ENCODE measurements at places on chromosomes 11 and 22.

DNA sequence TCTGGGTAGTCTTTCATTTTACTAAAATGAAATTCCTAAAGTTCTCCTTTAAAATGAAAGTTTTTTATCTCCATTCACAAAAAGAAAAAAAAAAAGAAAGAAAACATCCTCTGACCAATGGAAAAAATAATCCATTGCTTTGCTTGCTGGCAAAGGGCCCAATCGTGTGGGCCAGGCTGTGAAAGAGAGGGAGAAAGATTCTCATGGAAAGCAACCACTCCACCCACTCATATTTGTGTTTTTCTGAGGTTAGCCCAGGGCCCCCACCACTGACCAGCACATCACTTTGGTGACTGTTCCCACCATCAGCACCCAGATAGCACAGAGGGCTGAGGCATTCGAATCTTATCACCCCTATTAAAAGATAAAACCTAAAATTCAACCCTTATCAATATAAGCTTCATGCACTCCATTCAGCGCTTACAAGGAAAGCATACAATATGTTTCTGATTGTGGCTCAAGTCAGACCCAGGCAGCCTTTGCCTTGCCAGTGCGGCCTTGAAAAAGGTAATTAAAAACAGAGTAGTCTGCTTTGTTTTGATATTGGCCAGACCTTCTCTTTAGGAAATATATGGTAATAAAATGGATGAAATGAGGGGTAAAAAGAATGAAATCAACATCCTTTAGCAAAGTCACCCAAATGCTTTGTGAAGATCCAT, 192.8 kb downstream of the ETS1 start:
- no peaks in the 10 kb centered on the region for H3K36me3 ChIP-seq
- H3K27me3 ChIP-seq: no peaks in the 10 kb centered on the region
- no peaks in the 10 kb centered on the region for H3K4me1 ChIP-seq

DNA sequence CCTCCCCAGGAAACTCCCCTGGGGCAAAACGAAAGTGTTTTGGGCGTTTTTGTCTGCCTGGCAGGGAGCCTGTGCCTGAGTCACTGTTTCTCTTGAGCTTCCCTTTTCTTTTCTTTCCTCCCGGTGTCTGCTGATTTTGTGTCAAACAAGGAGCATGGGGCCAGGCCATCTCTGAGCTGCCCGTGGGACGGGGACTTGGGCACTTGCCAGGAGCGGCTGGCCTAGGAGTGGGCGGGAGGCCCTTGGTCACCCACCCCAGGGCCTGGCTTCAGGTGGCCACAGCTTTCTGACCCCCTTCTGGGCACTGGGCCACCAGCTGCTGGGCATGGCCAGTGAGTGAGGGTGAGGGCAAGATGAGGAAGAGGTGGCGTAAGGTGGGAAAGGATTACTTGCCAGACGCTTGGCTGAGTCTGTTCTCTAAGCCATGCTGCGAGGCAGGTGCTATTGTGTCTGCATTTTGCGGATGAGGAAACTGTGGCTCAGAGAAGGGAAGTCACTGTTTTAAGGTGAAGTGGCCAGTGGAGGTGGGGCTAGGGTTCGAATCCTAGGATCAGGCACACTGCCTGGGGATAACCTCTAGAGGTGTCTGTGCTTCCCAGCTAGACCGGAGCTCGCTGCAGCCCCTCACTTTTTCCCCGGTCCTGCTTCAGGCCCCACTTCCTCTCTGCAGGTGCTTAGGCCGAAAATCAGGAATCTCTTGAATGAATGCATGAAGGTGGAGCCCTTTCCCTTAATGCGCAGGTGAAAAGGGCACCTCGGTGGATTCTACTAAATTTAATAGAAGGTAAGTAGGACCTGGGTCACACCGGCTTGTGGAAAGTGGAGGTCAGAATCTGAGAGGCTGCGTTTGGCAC, 7.8 kb upstream of the NFAM1 start:
- no peak overlapping the region for H3K4me3 ChIP-seq
- H3K27ac ChIP-seq: no peak overlapping the region
- H3K4me1 ChIP-seq: peaks cover 11% of the 10 kb centered on the region
- peak; percentile 35 for DNase-seq

- H3K4me1 ChIP-seq: no peaks in the 10 kb centered on the region
- no peak overlapping the region for H3K4me3 ChIP-seq
- no peak overlapping the region for H3K27ac ChIP-seq
- H3K36me3 ChIP-seq: no peaks in the 10 kb centered on the region
Measured at GRCh38 chr11:44886790-44887140, 63.9 kb downstream of the TP53I11 start.

DNA sequence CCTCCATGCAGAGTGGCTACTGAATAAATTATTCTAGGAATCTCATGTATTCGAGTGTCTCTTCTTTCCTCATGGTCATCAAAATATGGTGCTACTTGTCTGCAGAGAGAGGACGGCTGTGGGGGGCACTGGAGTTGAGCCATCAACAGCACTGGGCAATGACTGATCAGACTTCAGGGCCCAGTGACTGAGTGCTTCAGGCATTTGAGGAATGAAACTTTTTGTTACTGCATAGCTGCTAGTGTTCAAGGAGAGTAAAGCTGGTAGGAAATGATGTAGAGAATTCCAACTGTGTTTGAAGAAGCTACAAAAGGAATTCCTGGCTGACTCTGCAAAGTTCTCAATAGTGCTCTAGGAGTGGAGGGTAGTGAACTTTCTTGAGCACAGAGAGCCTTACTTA, 277.7 kb downstream of the CADM1 start:
- H3K27me3 ChIP-seq: no peaks in the 10 kb centered on the region
- H3K4me3 ChIP-seq: no peak overlapping the region
- no peak overlapping the region for H3K27ac ChIP-seq
- peak; percentile 96 for DNase-seq

GRCh38 chr11:95358511-95359340, 127.7 kb upstream of the SESN3 start:
- no peaks in the 10 kb centered on the region for H3K36me3 ChIP-seq
- no peak overlapping the region for H3K27ac ChIP-seq
- no peak for DNase-seq
- no peaks in the 10 kb centered on the region for H3K4me1 ChIP-seq

DNA sequence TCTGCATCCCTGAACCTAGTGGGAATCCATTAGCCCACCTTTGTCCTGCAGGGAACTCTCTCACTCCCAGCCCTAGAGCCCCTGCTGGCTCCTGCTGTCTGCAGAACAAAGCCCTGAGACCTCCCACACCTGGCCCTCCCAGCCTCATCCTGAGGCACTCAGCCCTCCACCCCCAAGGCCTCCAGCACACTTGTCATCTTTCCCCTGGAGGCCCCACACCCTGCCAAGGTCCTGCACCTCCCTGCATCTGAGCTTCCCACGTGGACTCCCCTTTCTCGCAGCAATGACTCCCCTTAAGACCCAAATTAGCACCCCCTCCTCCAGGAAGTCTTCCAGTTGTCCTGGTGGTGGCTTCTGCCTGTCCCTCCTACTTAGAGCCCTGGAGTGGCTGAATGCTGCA, 42.3 kb upstream of the LINC01488 start:
- peaks cover 18% of the 10 kb centered on the region for H3K4me1 ChIP-seq
- no peaks in the 10 kb centered on the region for H3K27me3 ChIP-seq
- H3K36me3 ChIP-seq: no peaks in the 10 kb centered on the region
- no peak overlapping the region for H3K27ac ChIP-seq
- H3K4me3 ChIP-seq: no peak overlapping the region

DNA sequence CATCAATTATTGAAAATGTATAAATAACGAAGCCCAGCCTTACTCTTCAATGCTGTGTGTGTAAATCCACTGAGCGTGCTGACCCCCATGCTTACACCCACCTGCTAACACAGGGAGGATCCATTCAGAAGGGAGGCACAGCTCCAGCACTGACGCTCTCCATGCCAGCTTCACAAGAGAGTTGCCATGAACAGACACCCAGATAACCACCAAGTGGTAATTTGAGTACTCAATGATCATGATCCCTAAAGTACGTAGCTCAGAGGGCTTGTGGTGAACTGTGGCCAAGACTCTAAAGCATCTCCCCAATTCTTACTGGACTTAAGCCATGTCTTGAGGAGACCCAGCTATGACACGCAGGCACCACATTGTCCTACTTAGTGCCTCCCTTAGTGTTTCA, 98.7 kb downstream of the IGLL1 start:
- H3K27ac ChIP-seq: no peak overlapping the region
- no peaks in the 10 kb centered on the region for H3K36me3 ChIP-seq
- no peak for DNase-seq
- H3K27me3 ChIP-seq: no peaks in the 10 kb centered on the region

- no peak overlapping the region for H3K4me3 ChIP-seq
- no peaks in the 10 kb centered on the region for H3K36me3 ChIP-seq
- H3K4me1 ChIP-seq: no peaks in the 10 kb centered on the region
- peaks cover 4% of the 10 kb centered on the region for H3K27me3 ChIP-seq
Measured at GRCh38 chr22:37400719-37401118, 26.6 kb downstream of the ELFN2 start.

GRCh38 chr11:63549411-63549810, 12.8 kb downstream of the PLAAT4 start:
- H3K4me3 ChIP-seq: no peak overlapping the region
- H3K27me3 ChIP-seq: no peaks in the 10 kb centered on the region
- H3K36me3 ChIP-seq: no peaks in the 10 kb centered on the region
- no peak for DNase-seq

DNA sequence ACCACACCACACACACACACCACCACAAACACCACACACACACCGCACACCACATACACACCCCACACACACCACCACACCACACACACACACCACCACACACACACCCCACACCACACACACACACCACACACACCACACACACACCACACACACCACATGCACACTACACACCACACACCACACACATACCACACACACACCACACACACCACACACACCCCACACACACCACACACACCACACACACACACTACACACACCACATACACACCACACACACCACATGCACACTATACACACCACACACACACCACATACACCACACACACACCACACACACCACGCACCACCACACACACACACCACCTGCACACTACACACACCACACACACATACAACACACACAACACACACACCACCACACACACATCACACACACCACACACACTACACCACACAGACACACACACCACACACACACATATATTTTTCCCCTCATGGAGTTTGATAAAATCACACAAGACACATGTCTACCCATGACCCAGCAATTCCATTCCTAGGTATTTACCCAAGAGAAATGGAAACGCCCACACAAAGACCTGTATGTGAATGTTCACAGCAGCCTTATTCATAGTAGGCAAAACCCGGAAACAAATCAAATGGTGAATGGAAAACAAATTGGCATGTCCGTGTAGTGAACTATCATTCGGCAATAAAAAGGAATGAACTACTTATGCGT, 14.3 kb downstream of the CD5 start:
- H3K4me1 ChIP-seq: no peaks in the 10 kb centered on the region
- H3K36me3 ChIP-seq: no peaks in the 10 kb centered on the region
- no peak overlapping the region for H3K27ac ChIP-seq
- no peak for DNase-seq

DNA sequence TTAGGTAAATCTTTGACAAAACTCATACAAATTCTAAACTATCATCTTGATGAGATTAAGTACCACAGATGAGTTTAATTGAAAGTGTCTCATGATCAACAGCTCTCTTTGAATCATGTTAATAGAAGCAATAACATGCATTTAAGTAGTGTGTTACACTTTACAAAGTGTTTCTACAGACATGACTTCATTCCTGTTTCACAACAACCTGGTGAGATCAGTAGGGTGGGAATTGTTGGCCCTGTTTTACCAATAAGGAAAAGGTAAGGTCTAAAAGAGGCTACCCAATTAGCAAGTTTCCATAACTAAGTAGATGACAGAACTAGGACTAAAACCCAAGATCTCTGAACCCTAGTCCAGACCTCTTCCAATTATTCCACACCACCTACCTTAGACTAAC, 12.7 kb upstream of the PRSS23 start:
- no peaks in the 10 kb centered on the region for H3K27me3 ChIP-seq
- H3K4me3 ChIP-seq: no peak overlapping the region
- no peaks in the 10 kb centered on the region for H3K4me1 ChIP-seq
- no peak overlapping the region for H3K27ac ChIP-seq
- no peak for DNase-seq

GRCh38 chr11:118953265-118953664, 2.8 kb upstream of the UPK2 start:
- no peaks in the 10 kb centered on the region for H3K36me3 ChIP-seq
- H3K27ac ChIP-seq: no peak overlapping the region
- no peaks in the 10 kb centered on the region for H3K4me1 ChIP-seq
- DNase-seq: peak; percentile 45

- peak overlapping the region; percentile 64 for H3K27ac ChIP-seq
- DNase-seq: peak; percentile 39
- H3K36me3 ChIP-seq: no peaks in the 10 kb centered on the region
Measured at GRCh38 chr22:28773461-28773867, 969 bp downstream of the CCDC117 start.

DNA sequence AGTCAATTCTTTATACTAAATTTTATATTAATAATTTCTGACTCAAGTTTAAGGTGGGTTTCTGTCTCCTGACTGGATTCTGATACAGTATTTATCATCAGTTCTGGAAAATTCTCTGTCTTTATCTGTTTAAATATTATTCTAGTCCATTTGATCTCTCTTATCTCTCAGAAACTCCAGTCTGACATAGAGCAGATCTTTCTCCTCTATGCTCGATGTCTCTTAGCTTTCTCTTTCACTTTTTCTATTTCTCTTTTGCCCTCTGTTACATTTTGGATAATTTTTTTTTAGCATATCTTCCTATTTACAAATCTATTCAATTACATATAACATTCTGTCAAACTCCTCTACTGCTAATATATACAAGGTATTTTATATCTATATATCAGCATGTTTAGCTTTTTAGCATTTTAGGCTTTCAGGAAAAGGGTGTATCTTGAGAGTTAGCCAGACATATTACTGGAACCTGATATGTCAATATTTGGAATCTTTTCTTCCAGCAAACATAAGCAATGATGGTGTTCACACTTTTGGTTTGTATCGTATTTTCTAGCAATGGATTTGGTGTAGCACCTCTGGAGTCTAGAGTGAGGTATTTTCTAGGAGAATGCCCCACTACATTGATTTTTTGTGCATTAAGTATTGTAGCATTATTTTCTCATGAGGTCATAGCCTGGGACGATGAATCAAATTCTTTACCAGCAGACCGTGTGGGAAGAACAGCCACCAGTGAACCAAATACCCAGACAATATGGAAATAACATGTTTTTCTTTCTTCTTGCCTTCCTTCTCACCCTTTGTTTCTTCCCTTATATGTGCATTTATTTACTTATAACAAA, 4.1 kb upstream of the NNMT start:
- peak overlapping the region; percentile 53 for H3K27ac ChIP-seq
- H3K4me3 ChIP-seq: peak overlapping the region; percentile 41

Data from fibroblast of lung (primary cell).